Anterior cingulate cortex (tissue), 58 donors: ENCODE measurements at places on chromosomes 4 and X.

DNA sequence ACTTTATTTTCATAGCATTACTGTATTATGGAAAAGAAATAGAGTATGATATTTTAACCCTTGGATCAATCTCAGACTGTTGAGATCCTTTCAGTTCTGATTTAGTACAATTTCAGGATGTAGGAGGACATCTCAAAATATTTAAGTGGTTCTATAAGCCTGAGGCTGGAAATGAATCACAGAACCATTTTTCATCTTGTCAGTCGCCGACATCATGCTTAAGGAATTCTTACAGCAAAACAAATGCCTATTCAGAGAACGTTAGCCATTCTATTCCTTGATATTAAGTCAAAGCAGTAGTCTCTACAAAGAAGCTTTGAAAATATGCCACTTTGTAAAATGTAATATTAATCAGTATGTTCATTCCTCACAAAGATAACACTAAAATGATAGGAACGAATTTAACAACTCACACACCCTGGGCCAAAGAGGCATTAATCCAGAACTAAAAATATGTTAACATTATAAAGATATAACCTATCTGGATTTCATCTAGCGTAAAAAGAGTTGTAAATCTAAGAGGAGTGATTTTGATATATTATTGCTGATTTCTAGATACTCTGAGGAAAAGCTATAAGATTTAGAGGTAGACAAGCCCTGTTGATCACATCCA, 152.0 kb downstream of the GASK1B start:
- DNase-seq, result no peak

DNA sequence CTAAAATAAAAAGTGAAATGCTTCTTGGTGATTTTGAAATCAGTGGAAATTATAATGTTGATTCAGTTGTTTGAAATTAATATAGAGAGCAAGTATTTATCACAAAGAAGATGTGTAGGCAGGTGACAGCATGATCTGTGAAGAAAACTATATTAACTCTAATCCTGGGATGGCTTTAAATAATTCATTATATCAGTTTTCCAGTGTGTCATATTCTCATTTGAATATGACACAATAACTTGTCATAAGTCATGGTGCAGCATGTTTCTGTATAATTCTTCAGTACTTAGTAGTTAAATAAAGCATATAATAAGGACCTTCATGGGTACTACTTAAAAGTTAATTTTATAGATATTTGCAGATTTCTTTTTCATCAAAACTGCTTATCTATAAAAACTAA, 573.6 kb downstream of the INPP4B start:
- no peak for DNase-seq

- DNase-seq, result no peak
Observed at GRCh38 chrX:7083021-7083420, 64.5 kb upstream of the STS start.

DNA sequence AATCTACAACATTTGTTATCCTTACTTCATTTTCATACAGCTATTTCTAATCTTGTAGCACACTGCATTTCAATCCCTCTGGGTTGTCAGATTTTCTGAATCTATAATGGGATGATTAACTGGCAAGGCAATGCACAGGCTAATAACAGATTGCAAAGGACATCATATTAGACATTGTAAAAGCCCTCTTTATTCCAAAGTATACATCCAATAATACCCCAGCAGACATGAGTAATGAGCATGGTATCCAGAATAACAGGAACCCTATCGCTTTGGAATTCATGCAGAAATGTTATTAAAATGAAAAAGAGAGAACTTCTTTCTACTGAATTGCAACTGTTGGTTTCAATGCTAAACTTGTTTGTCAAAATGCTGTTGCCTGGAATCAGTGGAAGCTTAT, 122.9 kb downstream of the C4orf33 start:
- DNase-seq, result no peak

DNA sequence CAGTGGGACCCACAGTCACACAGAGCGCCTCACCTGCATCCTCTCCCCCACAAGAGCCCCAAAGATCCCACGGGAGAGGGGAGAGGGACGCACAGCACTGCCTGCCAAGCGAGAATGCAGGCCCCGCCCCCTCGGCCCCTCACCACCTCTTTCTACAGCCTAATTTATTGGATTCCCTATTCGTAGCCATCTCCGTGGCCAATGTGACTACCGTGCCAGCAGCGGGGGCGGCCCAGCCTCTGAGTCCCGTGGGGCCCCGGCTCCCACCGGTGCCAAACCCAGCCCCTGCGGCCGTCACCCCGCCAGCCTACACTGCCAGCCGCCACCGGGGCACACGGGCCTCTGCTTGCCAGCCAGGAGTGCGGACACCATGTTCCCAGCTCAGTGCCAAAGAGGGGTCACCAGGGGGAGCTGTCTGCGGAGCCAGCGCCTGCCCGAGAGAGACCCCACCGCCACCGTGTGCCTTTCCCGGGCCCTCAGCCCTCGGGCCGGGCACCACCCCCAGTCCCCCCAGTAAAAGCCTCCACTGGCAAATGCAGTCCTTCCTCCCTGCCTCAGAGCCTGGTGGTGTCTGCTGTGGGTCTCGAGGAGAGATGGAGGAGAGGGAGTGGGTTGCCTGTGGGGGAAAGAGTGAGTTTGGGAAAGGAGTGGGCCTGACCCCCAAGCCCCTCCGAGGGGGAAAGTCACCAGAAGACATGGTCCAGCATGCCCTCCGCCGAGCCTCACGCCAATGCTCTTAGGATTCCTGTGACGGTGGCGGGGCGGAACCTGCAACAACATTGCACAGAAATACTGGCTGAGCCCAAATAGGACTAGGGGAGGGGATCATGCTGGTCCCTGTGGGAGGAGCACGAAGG, 19.6 kb upstream of the PLXNB3 start:
- DNase-seq, result no peak

DNA sequence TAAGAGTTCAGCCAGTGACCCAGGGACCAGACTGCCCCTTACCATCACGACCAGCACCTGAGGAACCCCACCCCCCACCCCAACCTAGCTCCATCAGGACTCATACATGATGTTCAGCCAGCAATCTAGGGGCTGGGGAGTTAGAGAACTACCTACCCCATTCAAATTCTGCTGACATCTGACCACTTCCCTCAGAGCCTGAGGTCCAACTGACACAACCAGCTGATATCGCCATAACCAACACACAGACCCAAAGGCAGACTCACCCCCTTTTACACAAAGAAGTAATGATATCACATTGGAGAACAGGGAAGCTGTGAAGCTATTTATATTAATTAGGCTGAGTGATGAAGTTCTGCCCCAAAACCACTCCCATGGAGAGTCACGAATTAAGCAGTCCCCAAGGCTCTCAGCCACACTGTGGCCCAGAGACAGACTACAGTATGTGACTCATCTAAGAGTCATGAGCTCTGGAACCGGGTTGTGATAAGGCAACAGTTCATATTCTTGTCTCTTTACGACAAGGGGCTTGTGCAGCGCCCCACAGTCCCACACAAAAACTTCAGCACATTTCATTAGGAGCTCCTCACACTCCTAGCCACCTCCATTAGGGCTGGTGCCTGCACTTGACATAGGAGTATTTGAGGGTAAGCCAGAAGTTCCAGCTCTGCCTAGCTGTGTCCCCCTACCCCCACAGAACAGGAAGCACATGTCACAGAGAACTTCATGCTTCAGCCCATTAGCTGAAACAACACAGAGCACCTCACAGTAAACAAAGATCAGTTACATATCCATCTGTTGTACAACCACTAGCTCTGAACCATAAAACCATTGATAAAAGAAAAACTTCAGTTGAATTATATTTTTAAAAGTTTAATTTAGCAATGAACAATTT, 184.7 kb upstream of the ZCCHC13 start:
- no peak for DNase-seq

DNA sequence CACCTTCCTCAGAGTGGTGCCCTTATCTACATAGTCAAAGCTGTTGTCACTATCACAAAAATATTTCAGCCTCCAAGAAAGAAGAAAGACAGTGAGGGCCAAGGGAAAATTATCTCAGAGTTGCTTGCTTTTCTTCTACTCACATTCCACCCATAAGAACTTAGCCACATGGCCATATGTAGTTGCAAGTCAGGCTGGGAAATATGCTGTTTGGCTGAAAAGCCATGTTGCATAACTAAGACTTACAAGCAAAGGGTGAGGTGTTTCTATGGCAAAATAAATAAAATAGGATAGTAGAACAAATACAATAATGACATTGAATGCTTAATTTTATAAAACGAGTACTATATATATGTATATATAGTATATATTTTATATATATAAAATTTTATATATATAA, 365.9 kb upstream of the PABPC4L start:
- DNase-seq, result no peak

DNA sequence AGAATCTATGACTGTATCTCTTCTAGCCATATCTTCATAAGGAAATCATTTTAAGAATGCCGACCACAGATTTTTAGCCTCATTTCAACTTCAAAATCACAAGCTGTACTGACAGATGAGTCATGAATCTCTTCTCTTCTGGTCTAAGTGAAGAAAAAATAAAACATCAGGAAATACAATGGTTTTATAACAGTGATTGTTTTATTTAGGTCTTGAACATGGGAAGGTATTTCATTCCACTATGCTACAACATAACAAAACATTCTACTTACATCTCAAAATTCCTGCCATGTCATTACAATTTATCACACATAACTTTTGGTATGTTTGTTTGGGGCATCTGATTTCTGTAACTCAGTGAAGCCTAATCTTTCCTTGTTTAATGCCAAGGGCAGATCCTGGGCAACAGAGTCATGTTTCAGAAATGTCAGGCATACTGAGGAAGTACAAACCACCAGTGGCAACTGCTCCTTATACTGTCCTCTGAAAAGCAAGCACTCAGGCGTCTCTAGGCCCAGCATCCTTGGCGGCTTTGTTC, 325.0 kb downstream of the PDHA2 start:
- DNase-seq, result no peak

DNA sequence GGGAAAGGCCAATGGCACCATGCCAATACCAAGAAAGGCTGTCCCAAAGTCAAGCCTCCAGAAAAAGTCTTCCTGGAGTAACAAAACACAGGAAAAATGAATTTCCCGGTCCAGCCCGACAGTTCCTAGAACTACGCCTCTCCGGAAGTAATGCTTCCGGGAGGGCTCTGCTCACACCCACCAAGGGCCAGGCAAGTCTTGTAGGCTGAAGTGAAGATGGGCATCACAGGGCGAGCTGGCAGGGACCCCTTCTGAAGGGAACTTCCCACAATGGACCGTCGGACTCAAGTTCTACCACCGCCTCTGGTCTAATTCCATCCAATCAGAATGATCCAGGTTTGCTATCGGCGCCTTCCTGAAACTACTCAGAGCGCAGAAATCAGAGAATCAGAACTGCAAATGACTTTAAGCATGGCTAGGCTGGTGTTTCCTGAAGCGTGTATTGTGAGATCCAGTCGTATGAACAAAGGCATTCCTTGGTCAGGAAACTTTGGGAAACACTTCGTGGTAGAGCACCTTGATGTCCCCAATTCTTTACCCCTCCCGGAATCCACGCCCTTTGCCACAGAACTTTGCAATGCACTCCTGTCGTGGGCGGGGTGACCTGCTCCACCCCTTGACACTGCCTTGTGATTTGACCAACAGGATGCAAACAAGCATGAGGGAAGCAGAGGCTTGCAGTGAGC, 127.8 kb downstream of the BCOR start:
- no peak for DNase-seq

GRCh38 chr4:41977709-41978108, 3.8 kb upstream of the DCAF4L1 start:
- DNase-seq, result no peak

GRCh38 chr4:7185487-7186030, 6.8 kb upstream of the SORCS2 start:
- no peak for DNase-seq

DNA sequence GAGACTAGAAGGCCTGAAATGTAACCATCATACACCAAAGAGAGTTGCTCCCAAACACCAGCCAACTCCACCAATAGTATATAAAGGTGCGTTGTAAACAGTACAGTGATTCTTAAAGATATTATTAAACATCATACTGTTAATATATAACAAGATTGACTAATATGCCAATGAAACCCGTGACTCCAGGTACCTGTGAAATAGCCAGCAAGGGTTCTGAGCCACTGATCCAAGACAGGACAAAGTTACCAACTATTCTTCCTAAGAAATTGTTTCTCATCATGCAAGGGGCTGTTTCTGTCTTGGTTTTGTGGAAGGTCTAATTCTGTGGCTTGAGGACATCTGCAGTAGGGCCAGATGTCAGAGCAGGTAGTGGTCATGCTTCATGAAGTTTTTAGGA, 47.2 kb downstream of the FHL1 start:
- DNase-seq, result no peak

GRCh38 chr4:130563889-130564418, 1468.0 kb downstream of the C4orf33 start:
- DNase-seq, result no peak

DNA sequence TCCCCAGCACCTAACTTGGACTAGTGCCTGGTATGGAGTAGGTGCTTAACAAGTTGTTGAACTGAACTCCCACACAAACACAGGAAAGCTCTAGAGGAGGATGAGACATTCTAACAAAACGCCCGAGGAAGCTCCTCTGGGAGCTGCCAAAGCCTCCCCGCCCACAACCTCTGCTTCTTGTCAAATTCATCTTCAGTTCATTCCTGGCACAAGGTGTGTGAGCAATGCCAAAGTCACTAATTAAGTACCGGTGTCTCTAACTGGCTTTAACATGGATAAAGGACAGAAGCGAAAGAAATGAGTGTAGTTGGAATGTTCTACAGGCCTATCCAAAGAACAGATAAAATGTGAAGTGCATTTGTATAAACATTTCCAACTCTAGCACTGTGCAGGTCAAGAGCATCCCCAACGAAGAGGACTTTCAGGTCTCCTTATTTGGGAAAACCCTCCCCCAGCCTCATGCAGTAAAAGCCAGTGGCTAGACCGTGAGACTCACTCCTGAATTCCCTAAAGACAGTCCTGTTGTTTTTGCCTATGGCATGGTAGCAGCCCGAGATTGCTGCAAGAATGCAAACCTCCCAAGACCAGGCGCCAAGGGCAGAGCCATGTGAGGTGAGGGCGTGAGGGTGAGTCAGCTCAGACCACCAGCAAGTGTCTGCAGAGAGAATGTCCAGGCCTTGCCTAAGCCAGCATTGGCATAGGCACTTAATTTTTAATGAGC, 72.2 kb upstream of the KLF3 start:
- no peak for DNase-seq

DNA sequence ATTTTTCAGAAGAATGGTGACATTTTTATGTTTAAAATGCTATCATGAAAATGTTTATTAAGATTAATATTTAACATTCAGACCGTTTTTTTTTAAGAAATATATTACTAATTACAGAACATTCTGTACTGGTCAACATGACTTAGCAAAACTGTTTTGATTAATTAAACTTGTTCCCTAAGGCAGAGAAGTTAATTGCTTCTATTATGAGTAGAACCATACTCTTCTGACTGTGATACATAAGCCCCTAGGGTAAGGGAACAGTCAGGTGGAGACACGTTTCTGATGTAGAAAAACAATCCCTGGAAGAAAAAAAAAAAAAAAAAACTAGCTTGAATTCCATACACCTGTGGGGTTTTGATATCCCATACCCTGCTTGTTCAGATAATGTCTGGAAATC, 97.4 kb downstream of the GPM6A start:
- DNase-seq, result no peak

DNA sequence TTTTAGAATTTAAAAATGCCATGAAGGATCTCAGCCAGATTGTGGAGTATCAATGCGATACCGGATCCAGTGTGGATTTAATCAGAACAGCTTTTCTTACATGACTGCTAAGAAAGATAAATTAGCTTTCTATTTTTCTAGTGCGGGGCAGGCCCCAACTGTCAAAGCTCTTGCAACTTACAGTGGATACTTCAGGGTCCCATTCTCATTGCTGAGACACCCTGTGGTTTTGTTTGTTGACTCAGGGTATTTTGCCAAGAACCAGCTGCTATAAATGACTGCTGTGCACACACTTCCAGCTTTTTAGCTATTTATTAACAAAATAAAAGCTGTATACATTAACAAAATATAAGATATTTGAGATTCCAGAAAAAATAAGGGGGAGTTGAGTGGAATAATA, 166.4 kb downstream of the DCLK2 start:
- no peak for DNase-seq
